ENCODE measurements at places on chromosomes 1 and 21. TPM values are rescaled to one million over a fixed set of nuclear protein-coding genes. Genes with fewer than 3 reads are reported as not detected.
A peak's percentile ranks its signal among the peaks of the same experiment; 100 is the strongest.

- no peak for DNase-seq
Observed at GRCh38 chr1:21530368-21531016, 21.3 kb downstream of the ALPL start.

GRCh38 chr1:119660253-119661083, 12.4 kb upstream of the ZNF697 start:
- no peak for DNase-seq

- DNase-seq: no peak
Observed at GRCh38 chr1:28845786-28846543, 34.0 kb downstream of the OPRD1 start.

- DNase-seq: no peak
Observed at GRCh38 chr1:145926686-145927062, 610 bp downstream of the RBM8A start.

- no peak for DNase-seq
Observed at GRCh38 chr1:184150776-184151531, 99.4 kb downstream of the TSEN15 start.

DNA sequence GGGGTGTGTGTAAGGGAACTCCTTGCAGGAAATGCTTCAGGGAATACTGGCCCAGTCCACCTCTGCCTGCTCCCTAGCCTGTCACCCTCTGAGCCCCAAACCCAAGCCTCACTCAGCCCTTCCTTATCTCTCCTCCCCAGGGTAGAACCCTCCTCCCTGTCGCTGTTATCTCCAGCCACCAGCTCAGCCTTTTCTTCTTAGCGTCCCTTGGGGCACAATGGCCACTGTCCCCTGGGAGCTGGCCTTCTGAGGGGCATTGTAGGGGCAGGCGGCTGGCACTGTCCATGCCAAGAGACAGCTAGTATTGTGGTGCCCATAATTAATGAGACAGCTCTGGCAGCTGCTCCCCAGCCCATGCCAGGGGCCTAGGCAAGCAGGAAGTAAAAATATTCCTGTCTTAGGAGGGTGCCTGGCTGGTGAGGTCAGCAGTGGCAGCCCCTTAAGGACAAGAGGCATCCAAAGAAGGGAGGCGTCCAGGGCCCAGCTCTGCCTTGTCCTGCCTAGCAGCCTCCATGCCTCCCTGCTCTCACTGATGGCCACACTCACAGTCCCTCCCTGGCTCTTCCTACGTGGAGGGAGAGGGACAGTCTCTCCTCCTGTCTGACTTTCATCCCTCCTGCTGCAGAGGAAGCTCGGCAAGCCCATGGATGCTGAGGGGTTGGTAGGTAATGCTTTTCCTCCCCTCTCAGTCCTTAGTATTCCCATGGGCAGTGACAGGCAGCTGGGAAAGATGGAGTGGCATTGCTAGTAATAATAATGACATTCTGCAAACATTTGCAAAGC, 37.5 kb downstream of the KCNQ4 start:
- DNase-seq: no peak

- DNase-seq: no peak
Observed at GRCh38 chr1:159430985-159431384, 1.0 kb upstream of the OR10J4 start.

- no peak for DNase-seq
Observed at GRCh38 chr1:186738926-186739325, 58.7 kb upstream of the PTGS2 start.

DNA sequence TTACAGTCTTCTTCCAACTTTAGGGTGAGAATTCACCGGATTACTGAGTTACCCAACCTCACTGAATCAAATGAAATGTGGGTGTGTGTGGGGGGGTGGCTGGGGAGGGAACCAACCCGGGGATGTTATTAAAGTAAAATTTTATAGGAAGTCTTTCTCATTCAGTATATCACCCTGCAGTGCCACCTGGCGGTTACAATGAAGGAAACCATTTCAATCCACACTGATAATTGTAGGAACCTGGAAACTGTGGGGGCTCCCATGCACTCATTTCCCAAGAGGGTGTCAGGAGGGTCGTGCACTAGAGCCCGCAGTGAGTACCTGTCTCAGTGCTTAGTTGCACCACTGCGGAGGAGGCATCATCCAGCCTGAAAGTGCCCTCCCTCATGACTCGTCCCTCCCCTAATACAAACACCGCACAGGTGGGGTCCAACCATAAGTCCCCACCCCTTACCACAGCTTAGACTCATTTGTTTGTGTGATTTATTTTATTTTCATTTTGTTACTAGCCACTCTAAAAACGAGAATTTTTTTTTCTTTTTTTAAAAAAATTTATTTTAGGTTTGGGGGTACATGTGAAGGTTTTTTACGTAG, 29.1 kb upstream of the IGSF5 start:
- peak; percentile 13 for DNase-seq

- no peak for DNase-seq
Observed at GRCh38 chr1:88327391-88328267, 356.4 kb upstream of the PKN2 start.

DNA sequence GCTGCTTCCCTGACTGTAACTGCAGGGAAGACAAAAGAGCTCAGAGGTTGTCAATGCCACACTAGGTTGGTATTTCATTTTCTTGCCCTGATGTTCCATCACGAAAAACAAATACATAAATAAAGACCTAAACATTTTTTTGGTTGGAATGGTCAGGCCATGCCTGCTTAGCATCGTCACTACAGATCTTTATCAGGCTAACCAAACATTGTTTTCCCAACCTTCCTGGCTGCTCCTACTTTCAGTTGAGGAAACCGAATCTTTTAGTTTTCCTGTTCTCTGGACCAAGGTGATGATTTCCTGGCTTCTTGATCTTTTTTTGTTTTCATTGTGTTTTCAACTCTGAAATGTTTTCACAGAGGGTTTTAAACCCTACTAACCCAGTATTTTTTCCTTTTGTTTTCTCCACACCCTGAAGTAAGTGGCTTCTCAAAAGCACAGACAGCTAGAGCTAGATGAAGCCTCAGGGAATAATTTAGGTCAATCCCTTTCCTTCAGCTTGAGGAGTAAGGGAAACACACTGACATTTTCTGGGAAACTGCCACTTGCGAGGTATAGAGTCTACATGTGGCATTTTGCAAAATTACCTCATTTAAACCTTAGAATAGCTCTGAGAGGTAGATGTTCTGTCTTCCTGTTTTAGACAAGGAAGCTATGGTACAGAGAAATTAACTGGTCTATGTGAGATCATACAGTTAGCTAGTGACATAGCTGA, 67.2 kb upstream of the CNN3 start:
- DNase-seq: no peak

DNA sequence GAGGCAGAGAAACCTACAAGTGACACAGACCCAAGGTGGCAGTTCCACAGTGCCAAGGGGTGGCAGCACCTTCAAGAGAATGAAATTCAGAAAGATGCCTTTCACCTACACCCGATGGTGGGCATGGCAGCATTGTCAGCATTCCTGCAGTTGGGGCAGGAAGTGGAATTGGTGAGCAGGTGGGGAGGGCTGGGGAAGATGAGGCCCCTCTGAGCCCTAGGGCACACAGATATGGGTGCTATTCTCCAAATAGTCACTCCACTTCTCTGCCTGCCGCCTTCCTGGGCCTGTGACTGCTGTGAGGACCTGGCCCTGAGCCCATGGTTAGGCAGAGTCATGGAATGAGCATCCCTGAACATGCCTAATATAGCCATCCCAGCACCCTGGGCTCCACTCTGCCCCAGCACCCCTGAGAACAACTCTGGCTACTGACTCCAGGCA, 8.3 kb downstream of the SHISA4 start:
- no peak for DNase-seq

DNA sequence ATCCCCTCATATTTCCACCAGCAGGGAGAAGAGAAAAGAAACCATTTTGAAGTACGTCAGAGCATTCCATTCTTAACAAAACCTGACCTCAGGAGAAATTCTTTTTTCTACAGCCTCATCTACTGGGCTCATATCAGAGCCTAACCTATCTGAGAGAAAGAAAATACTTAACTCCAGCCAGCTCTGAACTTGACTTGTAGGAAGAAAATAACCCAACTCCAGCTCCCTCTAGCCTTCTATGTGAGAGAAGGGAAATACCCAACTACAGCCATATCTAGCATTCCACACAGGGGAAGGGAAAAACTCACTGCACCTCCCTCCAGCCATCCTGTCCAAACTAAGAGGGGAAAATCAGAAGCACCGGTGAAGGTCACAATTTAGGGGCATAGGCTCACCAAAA, 57.7 kb downstream of the SPATA6 start:
- no peak for DNase-seq

DNA sequence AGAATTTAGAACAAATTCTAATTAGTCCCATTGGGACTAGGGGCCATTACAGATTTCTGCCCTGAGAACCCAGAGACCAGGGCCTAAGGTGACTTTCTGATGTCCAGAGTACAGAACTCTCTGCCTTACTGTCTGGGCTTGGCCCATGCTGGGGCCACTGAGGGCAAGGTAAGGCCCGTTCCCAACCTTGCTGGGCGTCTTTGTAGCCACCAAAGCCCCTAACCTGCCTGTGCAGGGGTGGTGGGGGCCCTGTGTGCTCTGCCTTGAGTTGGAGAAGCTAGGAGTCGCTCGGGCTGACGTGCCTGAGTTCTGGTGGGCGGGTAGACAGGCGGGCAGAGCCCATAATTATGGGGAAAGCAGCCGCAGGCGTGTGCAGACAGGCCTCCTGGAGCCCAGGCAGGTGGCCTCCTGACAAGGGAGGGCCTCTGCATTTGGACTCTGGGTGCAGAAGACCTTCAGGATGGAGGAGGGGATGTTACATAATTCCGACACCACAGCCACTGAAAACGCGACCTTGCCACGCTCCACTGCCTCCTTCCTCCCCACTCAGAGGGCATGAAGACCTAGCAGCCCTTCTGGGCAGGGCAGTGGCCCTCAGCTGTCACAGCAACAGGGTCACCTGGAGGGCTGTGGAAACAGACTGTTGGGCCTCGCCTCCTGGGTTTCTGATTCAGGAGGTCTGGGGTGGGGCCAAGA, 239.9 kb upstream of the TMEM51 start:
- DNase-seq: no peak

GRCh38 chr1:212353181-212353580, 61.5 kb downstream of the PACC1 start:
- DNase-seq: no peak

DNA sequence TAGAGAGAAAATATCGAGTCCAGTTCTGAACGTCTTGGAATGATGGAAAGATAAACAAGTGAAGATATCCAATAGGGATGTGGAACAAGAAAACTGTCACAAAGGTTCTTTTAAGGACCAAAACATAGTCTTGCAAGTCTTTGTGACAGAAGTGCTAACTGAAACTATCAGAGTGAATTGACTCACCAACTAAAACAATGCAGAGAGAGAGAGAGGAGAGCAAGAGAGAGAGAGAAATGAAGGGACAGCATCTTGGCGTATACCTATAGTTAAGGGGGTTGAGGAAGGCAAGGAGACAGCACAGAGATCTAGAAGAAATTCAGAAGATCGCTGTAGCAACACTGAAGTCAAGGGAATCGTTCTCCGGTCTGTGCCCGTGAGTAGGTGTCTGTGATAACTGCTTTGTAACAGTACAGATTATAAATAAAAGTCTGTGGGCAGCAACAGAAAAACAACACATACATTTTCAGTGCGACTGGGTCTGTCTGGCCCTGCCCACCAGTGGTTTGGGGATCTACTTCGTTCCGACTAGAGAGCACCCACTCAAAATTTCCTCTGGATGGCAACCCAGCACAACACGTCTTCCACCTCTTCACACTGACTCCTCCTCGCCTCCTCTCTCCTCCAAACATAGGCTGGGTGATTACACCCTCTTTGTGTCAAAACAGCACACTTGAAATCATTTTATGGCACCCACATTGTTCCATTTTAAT, 4.8 kb upstream of the COA6 start:
- DNase-seq: peak; percentile 80

- no peak for DNase-seq
Observed at GRCh38 chr1:245997471-245998258, 509.4 kb downstream of the SMYD3 start.

Gene SLC27A3
- total RNA-seq: 1.2 TPM

Gene RIPPLY3
- 0.20 TPM for total RNA-seq

Gene MXRA8
- not detected for total RNA-seq

Gene SH3BGR
- 4.0 TPM for total RNA-seq

Gene RNU1-1
- under 0.01 TPM for total RNA-seq

Gene CELA3B
- total RNA-seq: not detected

Gene C2CD2
- 9.3 TPM for total RNA-seq

Gene F11R
- total RNA-seq: 23.7 TPM

Gene LAMTOR5
- total RNA-seq: 200 TPM

Gene PKP1
- total RNA-seq: 0.03 TPM

Gene SH2D2A
- 135 TPM for total RNA-seq

Gene EXO1
- total RNA-seq: 144 TPM

Gene CTTNBP2NL
- total RNA-seq: 10.7 TPM

Gene DCST2
- 1.6 TPM for total RNA-seq

Measured in NCI-H460 (cell line).